ENCODE measurements at places on chromosomes 6 and 20.

- DNase-seq, result no peak
Observed at GRCh38 chr6:139173172-139173571, 38.3 kb downstream of the HECA start.

- DNase-seq, result no peak
Observed at GRCh38 chr6:167078745-167079144, 44.2 kb upstream of the CCR6 start.

GRCh38 chr20:48090314-48090713, 305.0 kb upstream of the SULF2 start:
- DNase-seq, result no peak

- DNase-seq, result no peak
Observed at GRCh38 chr6:154783229-154783628, 50.0 kb downstream of the SCAF8 start.

- DNase-seq, result no peak
Observed at GRCh38 chr20:63829945-63830835, 874 bp downstream of the ZBTB46 start.

DNA sequence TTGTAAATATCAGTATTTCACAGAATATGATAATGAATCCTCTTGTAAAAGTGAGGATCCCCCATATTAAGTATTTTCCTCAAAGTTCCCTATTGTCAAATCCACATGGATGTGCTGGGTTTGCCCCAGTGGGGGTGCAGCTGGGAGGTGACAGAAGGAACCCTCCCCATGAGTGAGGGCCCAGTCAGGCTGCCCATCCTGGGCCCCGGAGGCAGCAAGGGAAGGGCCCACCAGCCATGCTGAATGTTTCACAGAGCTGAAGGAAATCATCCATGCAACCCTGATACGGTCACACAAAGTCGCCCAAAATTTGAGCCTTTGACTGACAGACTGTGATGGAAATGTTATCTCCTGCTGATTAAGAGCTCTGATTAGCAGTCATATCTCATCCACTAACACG, 39.7 kb downstream of the FRMD1 start:
- no peak for DNase-seq

- DNase-seq, result no peak
Observed at GRCh38 chr6:108161724-108162282, 4.0 kb upstream of the NR2E1 start.
